Stimulated activated naive B cell treated with anti-CD40 and anti-IgM and Interleukin-4, amounts not matched to agents 10 μg/mL and 1 μg/mL and 100 μg/mL, for 72 hours (primary cell): ENCODE measurements at places on chromosomes 12 and 14.
A peak's percentile ranks its signal among the peaks of the same experiment; 100 is the strongest.

DNA sequence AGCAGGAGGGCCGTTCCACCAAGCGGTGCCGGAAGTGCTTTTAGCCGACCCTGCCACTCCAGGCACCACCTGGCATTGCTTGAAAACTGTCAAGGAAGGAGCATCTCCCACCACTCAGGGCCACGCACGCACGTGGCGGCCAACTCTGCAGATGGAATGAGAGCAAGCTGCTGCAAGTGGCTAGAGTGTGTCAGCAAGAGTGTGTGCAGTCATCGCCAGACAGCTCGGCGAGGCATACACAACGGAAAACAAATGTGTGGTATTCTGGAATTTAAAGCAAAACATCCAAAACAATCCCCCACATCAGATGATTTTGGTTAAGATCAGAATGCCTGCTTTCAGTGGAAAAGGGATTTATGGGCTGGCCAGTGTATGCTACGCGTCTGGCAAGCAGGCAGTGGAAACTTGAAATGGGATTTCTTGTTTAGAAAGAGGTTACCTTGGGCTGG lies 11.2 kb downstream of the CD9 start:
- no peak for DNase-seq

GRCh38 chr12:72338437-72338836 lies 66.3 kb downstream of the TRHDE start:
- DNase-seq, result no peak

- no peak for DNase-seq
Observed at GRCh38 chr14:70156592-70156991, 32.2 kb downstream of the SLC8A3 start.

DNA sequence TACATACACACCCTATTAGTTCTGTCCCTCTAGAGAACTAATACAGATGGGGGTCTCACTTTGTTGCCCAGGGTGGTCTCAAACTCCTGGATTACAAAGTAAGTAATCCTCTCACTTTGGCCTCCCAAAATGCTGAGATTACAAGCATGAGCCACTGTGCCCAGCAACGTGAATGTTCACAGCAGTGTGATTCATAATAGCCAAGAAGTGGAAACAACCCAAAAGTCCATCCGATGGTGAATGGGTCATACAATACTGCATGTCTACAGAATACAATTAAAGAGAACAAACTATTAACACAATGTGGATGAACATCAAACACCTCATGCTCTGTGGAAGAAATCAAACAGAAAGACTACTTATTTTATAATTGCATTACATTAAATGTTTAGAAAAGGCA lies 57.3 kb upstream of the SYNE2 start:
- DNase-seq, result no peak

- no peak for DNase-seq
Observed at GRCh38 chr12:462936-463705, 3.4 kb downstream of the B4GALNT3 start.

DNA sequence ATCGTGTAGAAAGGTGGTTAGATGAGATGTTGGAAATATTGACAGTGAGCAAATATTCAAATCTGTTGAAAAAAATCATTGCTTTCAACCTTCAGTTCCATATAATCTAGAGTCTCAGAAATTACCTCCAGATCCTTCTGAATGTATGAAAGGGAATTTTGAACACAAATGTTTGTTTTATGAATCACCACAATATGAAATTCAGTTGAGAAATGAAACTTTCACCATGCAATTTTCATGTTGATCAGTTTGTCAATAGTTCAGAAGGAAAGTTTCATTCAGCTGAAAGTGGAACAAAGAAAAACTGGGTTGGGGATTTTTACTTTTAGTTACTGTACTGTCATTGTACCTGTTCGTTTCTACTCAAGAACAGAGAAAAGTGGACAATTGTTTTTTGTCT lies 953.6 kb downstream of the SLC6A15 start:
- no peak for DNase-seq

DNA sequence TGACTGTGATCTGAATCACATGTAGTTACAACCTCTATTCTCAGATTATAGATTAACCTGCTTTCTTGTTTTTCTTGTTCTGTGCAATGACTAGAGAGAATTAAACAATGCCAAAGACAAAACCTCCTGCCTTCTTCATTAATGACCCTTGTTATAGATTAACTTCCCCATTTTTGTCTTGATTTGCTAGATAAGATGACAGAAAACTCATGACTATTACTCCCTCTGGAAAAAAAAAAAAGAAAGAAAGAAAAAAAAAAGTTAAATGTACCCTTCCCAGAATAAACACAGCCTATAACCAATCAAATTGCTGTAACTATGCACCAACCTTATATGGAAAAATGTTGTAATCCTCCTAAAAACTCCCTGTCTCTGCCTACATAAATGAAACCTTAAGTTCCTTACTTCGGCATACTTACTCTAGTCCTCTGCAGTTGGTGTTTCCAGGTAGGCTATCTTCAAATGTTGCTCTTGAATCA lies 41.1 kb upstream of the PCED1B start:
- DNase-seq, result no peak

GRCh38 chr14:67583711-67584644 lies 16.1 kb downstream of the PIGH start:
- no peak for DNase-seq

- no peak for DNase-seq
Observed at GRCh38 chr14:59832653-59833294, 37.8 kb downstream of the RTN1 start.

GRCh38 chr12:121858662-121859572 lies at the start of gene HPD:
HPD (minus strand) TSS chr12:121858859; CDS start chr12:121858823, 36 bp downstream.
- no peak for DNase-seq

DNA sequence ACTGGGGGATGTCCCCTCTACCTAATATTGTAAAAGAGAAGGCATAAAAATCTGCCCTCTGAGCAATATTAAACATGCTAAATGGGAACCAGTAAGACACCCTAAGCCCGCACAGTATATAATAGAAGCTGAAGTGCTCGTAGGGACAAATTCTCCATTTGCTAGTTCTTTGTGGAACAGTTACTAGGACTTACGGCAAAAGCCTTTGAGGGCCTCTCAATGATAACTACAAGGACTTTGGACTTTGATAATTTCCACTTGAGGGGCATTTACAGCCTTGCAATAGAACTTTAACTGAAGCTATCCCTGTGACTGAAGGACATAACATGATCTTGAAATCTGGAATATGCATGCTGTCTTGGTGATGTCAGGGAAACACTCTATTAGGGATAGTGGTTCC lies 111.5 kb upstream of the IFNG-AS1 start:
- no peak for DNase-seq

DNA sequence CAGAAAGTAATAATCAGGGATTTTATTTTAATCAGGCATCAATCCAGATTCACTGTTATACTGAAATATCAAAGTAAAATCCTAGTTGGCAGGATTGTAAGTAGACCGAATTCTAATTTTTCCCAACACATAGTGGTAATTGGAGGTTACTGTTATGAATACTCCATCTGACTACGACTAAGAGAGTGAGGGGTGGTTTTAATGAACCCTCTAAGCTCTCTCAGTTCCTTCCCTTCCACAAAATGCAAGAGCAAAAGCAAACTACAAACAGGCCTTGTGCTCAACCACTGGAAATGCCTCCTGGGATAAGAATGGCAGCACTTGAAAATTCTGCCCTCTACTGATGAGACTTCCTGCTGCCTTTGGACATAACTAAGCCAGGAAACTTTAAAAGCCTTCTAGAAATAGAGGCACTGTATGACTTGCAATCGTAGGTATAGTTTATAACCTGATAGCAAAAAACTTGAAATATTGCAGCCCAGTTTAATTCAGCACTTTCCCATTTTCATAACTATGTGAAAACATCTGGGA lies 184.8 kb downstream of the SLC16A7 start:
- DNase-seq, result no peak

- no peak for DNase-seq
Observed at GRCh38 chr14:76088771-76089571, 62.8 kb upstream of the GPATCH2L start.

- no peak for DNase-seq
Observed at GRCh38 chr12:132176920-132177551, 32.8 kb downstream of the NOC4L start.

GRCh38 chr14:96051231-96051630 lies 12.1 kb downstream of the C14orf132 start:
- DNase-seq, result no peak

DNA sequence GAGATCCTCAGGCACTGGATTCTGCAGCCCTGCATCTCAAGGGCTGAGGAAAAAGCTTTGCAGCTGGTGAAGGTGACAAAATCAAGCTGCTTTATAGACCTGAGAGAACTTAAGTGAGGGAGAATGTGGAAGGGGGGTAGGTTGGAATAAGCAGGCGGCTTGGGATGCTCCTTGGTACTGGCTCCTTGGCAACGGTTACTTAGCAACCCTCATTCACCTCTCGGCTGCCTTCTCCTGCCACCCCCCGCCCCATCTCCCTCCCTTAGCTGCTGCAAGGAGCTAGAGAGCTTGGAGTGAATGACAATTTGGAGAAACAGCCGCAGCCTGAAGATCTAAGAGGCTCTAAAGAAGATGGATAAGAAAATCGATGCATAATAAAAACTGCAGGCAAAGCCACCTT lies 44.1 kb upstream of the CISTR start:
- DNase-seq, result no peak

DNA sequence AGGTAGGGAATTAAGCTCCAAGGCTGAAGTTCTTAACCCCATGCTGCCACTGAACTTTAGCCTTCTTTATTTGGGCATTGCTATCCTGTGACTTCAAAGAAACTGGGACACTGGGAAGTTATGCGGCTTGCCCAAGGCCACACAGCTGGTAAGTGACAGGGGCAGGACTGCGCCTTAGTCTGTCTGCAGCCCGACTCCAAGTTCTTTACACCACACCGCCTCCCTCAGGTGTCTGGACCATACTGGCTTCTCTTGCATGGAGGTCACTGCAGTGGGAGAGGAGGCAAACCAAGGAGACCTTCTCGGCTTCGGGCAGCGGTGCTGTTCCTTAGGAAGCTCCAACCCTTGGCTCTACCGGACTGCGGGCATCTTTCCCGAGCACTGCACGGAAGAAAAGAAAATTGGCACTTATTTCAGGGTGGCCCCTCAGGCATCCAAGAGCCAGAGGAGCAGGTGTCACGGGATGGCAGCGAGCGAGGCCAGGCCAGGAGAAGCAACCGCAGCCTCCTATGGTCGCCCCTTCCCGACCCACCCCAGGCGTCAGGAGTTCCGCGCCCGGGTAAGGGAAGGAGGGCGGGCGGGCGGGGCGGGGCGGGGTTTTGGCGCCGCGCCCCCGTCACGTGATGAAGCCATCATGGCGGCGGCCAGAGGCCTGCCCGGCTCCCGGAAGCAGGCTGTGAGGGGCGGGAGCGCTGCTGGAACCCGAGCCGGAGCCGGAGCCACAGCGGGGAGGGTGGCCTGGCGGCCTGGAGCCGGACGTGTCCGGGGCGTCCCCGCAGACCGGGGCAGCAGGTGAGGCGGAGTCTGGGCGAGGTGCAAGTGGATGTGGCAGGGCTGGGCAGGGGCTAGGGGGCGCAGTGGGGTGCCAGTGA lies 16.4 kb upstream of the ESPL1 start:
- DNase-seq, result peak; percentile 64

DNA sequence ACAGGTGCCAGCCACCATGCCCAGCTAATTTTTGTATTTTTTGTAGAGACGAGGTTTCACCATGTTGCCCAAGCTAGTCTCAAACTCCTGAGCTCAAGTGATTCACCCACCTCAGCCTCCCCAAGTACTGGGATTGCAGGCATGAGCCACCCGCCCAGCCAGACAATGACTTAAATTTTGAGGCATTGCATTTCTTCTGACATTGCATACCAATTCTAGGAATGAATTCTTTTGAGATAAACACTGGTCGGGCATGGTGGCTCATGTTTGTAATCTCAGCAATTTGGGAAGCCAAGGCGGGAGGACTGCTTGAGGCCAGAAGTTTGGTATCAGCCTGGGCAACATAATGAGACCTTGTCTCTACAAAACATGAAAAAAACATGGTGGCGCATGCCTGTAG lies 2.5 kb upstream of the CELA1 start:
- DNase-seq, result no peak

DNA sequence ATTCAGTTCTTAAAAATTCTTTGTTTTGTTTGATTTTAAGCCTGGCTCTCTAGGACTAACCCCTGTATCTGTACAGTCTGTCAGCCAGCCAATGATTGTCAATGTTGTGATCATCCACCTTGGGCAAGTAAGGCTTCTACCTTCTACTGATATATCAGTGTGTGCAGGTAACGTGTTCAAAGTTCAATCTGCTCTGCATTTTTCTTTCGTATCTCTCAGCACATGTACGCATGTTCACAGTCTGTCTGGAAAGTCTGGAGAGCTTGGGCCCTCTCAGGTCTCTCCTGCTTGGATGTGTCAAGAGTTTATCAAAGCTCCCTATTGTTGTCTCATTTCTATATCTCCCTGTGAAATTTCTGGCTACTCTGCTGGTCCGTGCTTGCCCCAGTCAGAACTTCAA lies 138.6 kb upstream of the VRK1 start:
- no peak for DNase-seq

GRCh38 chr12:108298761-108299275 lies 40.3 kb downstream of the CMKLR1 start:
- no peak for DNase-seq

DNA sequence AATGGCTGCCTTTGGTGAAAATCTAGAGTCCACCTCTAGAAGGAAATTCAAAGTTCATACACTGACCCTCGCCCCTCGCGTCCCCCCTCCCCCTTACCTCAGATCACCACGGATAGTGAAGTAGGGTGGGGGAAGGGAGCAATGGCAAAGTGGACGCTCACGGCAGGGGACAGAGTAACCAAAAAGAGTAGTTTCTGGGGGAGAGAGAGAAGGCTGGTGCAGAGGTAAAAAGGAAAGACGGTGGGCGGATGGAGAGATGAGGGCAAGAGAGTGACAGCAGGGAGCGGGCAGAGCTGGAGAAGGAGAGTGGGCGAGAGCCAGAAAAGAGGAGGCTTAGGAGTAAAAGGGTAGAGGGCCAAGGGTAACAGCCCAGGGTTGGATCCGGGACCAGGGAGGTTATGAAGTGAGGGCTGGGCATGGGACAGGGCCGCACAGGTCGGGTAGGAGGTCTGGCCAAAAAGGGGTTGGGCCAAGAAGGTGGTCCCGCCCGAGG lies 423 bp downstream of the ALDH6A1 start:
- no peak for DNase-seq

DNA sequence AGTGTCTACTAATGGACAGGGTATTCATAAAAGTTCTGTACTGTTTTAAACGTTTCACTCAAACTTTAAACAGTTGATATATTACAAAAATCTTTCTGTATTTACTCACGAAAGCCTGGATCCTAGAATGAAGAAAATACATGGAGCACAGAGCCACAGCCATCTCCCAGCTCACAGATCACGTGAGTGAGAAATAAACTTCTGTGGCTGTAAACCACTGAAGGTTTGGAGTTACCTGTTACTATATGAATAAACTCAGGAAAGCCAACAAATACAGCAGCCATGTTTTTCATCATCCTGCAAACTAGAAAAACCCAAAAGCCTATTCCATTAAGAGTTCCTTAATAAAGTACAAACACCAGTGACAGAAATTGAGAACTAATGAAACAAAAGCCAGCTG lies 867 bp upstream of the TDG start:
- no peak for DNase-seq

GRCh38 chr12:30047516-30048254 lies 263.9 kb upstream of the TMTC1 start:
- DNase-seq, result no peak
